ENCODE measurements at places on chromosomes 6 and 20.

- DNase-seq: peak; percentile 84
These were observed 11.6 kb upstream of the NTSR1 start for GRCh38 chr20:62696989-62697388.

DNA sequence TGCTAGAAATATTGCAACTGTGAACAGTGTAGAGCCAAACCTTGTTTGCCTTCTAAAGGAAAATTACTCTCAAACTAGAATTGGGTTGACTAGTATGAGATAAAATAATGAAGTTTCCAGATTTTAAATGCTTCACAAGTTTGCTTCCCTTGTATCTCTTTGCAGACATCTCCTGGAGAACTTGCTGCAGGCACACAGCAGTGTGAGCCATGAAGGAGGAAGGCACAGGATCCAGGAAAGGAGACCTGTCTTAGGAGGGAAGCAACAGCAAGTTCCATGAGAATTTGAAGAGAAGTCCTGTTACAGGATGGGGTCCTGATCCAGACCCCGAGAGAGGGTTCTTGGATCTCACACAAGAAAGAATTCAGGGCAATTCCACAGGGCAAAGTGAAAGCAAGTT, 115.9 kb downstream of the BMP7 start:
- no peak for DNase-seq

DNA sequence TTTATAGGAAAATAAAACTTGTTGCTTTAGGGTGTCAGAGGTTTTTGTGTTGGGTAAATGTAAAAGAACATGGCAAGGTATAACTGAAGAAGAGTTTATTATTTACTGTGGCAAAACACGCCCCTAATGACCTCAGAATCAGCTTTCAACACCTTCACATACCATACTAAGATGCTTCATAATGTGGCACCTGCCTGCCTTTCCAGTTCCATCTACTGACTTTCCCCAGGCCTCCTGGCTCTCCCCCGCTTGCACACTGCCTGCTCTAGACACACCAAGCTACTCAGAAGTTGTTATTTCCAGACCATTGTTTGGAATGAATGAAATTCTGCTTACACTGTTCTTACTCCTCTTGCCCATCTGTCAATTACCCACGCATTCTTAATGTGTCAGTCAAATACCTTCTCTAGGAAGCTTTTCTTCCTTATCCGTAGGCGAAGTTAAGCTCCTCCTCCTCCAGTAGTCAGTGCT, 1.8 kb downstream of the TIAM2 start:
- no peak for DNase-seq

GRCh38 chr6:107867302-107867615, 43.1 kb upstream of the SCML4 start:
- DNase-seq: no peak

- DNase-seq: no peak
These were observed at the start of gene TTBK1 for GRCh38 chr6:43242908-43243663. Gene TTBK1, plus strand, starts transcription at chr6:43243481. Its CDS starts 3,180 bp downstream, at chr6:43246661.

DNA sequence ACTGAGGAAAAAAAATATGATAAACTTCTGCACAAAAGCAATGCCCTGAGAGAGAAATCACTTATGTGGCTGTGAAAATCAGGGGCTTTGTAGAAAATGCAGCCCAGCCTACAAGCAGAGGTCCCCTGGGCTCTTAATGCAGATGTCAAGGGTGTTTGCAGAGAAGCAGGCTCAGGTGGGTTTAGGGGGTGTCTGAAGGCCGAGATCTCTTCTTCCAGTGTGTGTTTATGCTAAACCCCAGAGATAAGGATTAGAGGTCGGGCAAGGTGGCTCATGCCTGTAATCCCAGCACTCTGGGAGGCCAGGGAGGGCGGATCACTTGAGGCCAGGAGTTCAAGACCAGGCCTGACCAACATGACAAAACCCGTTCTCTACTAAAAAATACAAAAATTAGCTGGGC, 78.5 kb downstream of the TMEM242 start:
- no peak for DNase-seq

- no peak for DNase-seq
These were observed at the start of gene FHL5 for GRCh38 chr6:96562886-96563285. Gene FHL5, plus strand, starts transcription at chr6:96563128. Its CDS starts 40,486 bp downstream, at chr6:96603614.

GRCh38 chr6:154430481-154430919, 73.9 kb upstream of the IPCEF1 start:
- no peak for DNase-seq

DNA sequence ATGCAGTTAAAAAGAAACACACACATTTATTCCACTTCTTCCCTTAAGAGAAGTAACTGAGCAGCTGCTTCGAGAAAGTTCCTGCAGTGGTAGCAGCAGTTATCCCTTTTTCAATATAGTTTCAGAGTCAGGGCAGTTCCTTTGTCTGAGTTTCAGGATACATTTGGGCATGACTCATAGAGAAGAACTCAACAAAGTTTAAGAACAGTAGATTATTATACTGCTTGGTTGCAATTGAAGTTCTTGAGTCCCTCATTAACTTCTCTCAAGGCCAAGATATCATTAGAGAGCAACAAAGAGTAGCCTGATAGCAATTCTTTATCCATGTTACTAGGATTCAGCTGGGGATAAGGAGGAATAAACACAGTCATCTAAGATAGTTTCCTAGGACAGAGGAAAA, 54.4 kb downstream of the TPD52L1 start:
- DNase-seq: no peak

- DNase-seq: no peak
These were observed 66.6 kb upstream of the CCN6 start for GRCh38 chr6:111987295-111987694.

GRCh38 chr6:157206359-157206815, 116.9 kb downstream of the TMEM242 start:
- no peak for DNase-seq

DNA sequence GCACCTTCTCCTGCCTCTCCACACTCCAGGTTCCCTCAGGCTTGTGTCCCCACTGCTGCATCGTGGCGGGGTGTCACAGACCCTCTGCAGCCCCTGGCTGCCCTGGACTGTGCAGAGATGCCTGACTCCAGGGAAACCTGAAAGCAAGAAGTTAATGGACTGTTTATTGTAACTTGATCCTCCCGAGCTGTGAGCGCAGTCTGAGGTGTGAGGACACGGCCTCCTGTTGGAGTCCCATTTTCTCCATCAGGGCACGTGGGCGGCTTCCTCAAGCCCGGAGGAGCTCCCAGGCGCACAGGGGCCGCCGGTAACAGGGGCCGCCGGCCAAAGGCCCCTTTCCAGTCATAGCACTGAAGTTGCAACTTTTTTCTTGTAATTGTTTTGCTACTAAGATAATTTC, 16.9 kb downstream of the RBM38 start:
- DNase-seq: no peak

All from suppressor macrophage treated with lipopolysaccharide for 4 hours (primary cell).